Activated CD4-positive, alpha-beta T cell treated with anti-CD3 and anti-CD28 coated beads, Interleukin-2, Interleukin-6, amounts not matched to agents 100 ng/mL and 50 ng/mL, durations not matched to agents 16 hours and 8 hours (primary cell): ENCODE measurements at places on chromosomes 16 and 17.

DNA sequence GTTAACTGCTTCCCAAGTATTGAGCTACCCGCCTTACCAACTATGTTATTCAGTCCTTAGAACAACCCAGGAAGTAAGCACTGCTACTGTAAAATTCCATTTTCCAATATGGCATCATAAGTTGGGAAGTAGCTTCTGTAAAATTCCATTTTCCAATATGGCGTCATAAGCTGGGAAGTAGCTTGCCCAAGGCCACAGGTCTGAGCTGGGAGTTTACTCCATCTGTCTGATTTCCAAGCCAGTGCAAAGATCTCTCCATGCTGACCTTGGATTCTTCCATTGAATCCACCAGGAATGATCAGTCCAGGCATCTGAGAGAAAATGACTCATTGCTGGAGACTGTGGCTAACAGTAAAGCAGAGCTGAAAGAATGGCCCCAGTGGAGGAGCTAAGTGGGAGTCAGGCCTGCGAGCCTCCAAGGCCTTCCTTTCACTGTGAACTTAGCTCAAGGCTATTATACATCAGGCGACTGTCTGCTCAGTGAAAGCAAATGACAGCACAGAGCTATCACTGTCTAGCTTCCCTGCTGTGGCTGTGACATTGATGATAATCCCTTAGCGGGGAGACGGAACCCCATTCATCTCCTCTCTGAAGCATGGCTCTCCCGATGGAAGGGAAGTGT, 430.4 kb downstream of the HAPSTR1 start:
- DNase-seq: no peak

GRCh38 chr16:82867485-82867884, 240.7 kb downstream of the CDH13 start:
- no peak for DNase-seq

DNA sequence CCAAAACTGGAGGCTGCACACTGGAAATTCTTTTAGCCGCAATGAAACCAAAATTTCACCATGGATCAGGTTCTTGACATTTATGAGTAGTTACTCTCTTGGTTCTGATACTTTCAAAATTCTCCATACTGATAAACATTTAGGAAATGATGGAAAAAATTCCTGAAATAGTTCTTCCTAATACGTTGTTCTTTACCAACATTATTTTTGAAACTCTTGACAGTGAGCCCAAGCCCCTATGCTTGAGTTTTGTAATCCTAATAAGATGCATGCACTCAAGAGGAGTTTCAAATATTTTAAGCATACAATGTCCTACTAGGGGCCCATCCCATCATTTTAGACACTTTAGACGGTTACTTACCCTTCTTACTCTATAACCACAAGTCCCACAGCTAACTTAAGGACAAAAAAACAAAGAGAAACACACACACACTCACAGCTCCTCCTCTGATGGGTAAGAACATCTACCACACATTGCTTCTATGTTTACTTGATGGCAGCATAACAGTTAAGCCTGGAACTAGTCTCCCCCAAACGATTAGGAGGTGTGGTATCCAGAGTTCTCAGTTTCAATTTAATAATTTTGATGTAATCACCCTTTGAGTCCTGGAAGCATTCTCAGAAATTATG, 3.7 kb downstream of the VEZF1 start:
- DNase-seq: no peak

GRCh38 chr16:11129378-11129781, 126.6 kb downstream of the SOCS1 start:
- no peak for DNase-seq

- peak; percentile 68 for DNase-seq
Measured at GRCh38 chr16:19118938-19119431, 5.2 kb downstream of the ITPRIPL2 start.

GRCh38 chr17:5677620-5678019, 93.3 kb upstream of the NLRP1 start:
- DNase-seq: no peak

GRCh38 chr16:4347765-4348509, 3.2 kb downstream of the PAM16 start:
- no peak for DNase-seq

- DNase-seq: no peak
Measured at GRCh38 chr17:16158714-16159113, 56.6 kb downstream of the NCOR1 start.

- no peak for DNase-seq
Measured at GRCh38 chr16:65665586-65665985, 543.7 kb upstream of the CDH11 start.

DNA sequence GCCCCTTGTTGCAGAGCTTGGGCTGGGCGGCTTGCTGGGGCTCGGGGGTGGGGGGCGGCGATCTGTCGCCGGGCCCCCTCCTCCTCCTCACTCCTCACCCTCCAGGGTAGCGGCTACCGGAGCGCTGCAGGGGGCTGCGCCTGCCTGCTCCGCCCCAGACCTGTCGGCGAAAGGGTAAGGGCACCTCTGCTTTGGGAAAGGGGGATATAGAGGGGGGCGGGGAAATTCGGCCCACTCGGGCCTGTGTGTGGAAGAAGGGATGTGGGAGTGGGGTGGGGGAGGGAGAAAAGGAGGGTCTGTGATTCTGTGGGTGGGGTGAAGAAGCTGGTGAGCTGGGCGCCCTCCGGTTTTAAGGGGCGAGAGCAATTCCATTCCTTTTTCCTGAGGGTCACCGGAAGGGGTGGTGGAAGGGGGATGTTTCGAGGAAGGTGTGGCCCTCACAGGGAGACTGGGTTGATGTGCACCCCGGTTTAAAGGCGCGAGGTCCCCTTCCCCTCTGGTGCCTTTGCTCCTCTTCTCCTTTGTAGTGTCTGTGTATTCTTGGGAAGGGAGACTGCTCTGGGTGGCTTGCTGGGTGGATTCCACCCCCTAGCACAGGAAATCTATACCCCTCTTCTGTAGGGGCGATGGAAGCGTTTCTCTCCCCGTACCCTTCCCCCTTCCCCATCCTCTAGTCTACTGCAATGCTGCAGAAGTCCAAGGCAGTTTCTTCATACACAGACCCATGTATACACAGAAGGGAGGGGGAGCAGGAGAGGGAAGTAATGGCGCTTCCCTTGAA, 878 bp downstream of the TAOK1 start:
- DNase-seq: no peak

DNA sequence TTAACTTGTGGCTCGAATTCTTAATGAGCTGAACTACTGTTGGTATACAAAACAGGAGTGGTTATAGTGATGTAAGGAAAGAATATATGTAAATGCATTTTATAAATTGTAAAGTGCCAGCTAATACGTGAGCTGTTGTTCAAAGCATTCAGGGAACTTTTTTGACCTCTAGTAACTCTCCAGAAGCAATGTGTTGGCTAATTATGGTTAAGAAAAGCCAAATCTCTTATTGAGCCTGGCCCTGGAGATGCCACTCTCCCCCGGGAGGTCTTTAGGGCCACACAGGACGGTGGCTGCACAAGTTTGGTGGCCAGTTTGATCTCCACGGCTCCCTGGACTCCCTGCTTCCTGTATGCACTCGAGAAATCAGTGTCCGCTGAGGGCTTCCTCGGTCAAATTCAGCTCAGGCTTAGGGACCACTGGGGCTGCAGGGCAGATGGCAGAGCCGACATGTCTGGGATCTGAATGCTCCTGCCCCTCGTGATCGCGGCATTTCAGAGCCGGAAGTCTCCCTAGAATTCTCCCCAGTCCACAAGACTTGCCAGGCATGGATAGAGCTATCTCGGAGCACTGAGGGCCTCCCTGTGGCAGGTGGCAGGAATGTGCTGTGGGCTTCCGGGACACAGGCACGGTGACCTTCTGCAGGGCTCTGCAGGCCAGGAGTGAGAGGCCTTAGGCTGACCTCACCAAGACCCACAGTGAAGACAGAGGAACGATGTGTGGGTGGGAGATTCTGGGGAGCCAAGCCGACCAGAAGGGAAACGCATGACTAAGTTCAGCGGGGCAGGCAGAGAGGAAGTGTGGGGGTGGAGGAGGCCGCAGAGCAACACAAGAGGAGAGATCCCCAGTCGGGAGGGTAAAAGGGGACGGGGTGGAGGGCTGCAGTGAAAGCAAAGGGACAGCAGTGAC, 18.6 kb upstream of the PITPNM3 start:
- peak; percentile 65 for DNase-seq

- DNase-seq: no peak
Measured at GRCh38 chr17:73957564-73957963, 245.9 kb upstream of the RPL38 start.

- no peak for DNase-seq
Measured at GRCh38 chr17:42798011-42798382, 507 bp downstream of the COA3 start.

DNA sequence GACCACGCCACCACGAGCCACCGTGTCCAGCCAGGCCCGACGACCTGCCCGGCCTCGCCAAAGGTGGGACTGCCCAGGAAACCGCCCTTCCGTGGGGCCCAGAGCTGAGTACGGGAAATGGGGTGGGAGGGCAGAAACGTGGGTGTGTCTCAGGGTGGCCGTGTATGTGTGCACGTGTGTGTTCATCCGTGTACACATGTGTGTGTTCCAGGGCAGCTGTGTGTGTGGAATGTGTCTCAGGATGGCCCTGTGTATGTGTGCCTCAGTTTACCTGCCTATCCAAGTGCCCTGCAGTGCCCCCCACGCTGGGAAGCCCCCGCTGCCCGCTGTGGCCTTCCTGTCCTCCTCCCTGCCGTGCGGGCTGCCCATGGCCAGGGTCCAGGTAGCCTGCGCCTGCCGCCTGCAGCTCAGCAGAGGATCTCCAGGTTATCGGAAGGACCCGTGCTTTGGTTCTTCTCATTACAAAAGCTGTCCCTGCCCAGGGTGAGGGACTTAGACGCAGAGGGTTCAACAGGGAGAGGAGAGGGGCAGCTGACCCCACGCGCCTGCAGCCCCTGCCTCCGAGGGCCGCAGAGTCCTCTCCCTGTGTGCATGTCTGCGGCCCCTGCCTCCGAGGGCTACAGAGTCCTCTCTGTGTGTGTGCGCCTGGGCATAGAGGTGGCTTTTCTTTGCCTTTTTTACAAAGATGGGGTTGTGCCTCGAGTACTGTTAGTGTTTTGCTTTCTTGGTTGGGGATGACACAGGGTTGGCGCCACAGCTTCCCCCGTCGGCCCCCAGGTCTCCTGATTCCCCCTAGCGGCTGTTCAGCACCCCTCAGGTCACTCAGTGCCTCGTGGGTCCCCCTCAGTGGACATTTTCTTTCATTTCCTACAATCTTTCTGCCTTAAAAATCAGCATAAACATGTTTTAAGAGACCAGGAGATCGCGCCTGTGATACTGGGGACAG, 23.6 kb downstream of the ZNF469 start:
- no peak for DNase-seq

DNA sequence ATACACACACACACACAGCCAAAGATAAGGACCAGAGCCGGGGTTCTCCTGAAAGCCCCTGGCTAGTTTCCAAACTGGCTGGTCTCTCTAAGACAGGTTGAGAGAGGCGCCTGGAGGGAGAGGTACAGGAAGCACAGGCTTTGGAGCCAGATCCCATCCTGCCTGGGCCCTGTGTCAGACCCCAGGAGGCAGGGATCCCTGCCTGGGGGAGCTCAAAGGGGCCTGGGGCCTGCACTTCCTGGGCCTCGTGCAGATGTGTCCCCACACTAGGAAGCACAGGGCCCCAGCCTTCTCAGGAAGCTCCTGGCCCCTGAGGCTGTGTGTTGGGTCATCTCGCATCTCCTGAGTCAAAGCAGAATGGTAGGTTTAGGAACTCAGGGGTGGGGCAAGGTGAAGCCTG, 16.0 kb downstream of the SLC5A10 start:
- DNase-seq: no peak

GRCh38 chr16:30429418-30429677, 482 bp downstream of the DCTPP1 start:
- DNase-seq: no peak

DNA sequence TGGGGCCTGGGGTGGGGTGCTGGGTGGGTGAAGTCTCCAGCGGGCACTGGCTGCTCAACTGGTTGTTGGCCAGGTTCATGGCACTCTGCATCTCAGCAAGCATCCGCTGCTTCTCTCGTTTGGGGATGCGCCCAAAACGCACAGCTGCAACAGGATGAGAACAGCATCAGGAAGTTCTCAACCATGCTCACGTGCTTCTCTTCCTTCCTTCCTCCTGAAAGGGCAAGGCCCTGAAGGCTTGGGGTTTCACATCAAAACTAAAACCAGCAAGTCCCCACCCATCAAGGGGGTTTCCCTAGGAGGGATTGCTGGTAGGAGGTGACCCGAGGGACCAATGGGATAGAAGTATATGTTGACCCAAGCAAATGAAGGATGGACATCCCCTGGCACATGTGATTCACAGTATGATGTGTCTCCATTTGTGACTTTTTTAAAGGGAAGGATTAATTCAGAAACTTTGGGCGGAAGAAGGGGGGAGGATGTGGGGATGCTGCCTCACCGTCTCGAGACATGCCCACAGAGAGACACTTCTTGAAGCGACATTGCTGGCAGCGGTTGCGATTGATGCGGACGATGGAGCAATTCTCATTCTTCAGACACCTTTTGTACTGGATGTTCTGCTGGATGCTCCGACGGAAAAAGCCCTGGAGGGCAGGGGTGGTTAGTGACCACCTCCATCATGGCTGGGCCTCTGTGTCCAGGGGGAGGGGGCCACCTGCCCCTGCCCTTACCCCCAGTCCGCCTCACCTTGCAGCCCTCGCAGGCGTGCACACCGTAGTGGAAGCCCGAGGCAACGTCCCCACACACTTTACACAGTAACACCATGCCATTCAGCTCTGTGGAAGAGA, 4.2 kb downstream of the NR1D1 start:
- peak; percentile 99 for DNase-seq

GRCh38 chr17:40399185-40399584, 18.5 kb downstream of the TOP2A start:
- peak; percentile 44 for DNase-seq

DNA sequence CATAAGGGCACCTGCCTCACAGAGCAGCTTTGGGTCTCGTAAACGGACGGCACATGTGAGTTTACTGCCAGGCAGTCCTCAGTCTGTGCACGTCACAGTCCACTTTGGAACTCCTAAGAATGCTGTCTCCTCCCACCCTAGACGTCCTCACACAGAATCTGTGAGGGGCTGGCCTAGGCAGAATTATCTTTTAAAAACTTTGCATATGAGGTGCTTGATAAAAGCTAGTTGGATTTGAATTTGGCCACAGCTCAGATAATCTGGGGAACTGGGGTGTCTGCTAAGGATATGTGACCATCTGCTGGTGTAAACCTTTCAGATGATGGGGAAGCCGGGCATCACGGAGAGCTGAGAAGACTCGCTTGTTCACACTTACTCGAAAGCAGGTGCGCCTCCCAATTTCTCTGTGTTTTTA, 64.4 kb downstream of the METRNL start:
- no peak for DNase-seq

GRCh38 chr17:43906951-43907424, 348 bp downstream of the MPP2 start:
- no peak for DNase-seq

- peak; percentile 37 for DNase-seq
Measured at GRCh38 chr16:3857189-3858043, 23.1 kb downstream of the CREBBP start.

- DNase-seq: no peak
Measured at GRCh38 chr17:49971848-49972485, 3.0 kb downstream of the DLX4 start.

GRCh38 chr16:57579361-57579665, 36.9 kb downstream of the ADGRG5 start:
- DNase-seq: no peak

- DNase-seq: no peak
Measured at GRCh38 chr17:20187049-20187448, 177.9 kb downstream of the SPECC1 start.
